Activated CD4-positive, alpha-beta T cell treated with anti-CD3 and anti-CD28 coated beads, Interleukin-2, amount 10 ng/mL, durations not matched to agents 24 days and 14 days (primary cell): ENCODE measurements at places on chromosomes 7 and 10. TPM values are rescaled to one million over a fixed set of nuclear protein-coding genes. Genes with fewer than 3 reads are reported as not detected.
A peak's percentile ranks its signal among the peaks of the same experiment; 100 is the strongest.

Gene SMIM30
- 35.0 and 37.7 TPM in 2 replicates for total RNA-seq

DNA sequence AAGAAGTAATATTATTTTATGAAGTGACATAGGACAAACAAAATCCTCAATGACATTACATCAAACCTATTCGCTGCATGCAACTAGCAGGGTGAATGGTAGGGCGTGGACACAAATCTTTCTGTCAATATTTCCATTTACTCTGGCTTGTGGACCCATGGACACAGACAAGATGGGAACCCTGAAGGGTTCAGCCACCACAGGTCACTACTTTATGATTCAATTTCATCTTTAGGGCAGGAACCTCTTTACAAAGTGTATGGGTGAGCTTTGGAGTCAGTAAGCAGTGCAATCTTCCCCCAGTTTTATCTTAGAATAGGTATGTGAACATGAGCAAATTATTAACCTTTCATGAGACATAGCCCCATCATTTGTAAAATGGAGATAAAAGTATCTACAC lies 982.4 kb upstream of the LRRTM3 start:
- H3K27ac ChIP-seq = no peak overlapping the region
- H3K4me1 ChIP-seq = no peaks in the 10 kb centered on the region
- no peak for DNase-seq
- H3K27me3 ChIP-seq = no peaks in the 10 kb centered on the region

- H3K27me3 ChIP-seq = peaks cover 7% of the 10 kb centered on the region
- H3K4me1 ChIP-seq = peaks cover 23% of the 10 kb centered on the region
- H3K27ac ChIP-seq = no peak overlapping the region
- H3K4me3 ChIP-seq = no peak overlapping the region
- DNase-seq = no peak
- no peaks in the 10 kb centered on the region for H3K36me3 ChIP-seq
Observed at GRCh38 chr10:88853155-88853881, 1.7 kb upstream of the ANKRD22 start.

DNA sequence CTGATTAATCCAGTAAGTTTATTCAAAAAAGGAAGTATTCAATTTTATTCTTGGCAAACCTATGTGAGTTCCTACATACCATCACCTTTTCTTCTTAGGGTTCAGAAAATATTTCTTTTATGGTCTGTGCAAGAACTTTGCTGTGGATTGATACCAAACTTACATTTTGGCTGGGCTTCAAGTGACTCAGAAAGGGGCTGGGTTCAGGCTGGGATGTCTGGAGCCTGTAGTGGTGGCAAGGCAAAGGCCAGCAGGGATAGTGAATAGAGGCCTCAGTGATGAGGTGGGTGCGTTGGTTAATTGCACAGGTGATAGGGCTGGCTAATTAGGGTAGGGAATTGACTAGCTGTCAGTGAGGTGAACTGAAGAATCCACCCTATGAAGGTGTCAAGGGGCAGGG lies 40.2 kb upstream of the ATXN7L1 start:
- no peak overlapping the region for H3K4me3 ChIP-seq
- DNase-seq = no peak
- no peaks in the 10 kb centered on the region for H3K36me3 ChIP-seq
- no peaks in the 10 kb centered on the region for H3K4me1 ChIP-seq

DNA sequence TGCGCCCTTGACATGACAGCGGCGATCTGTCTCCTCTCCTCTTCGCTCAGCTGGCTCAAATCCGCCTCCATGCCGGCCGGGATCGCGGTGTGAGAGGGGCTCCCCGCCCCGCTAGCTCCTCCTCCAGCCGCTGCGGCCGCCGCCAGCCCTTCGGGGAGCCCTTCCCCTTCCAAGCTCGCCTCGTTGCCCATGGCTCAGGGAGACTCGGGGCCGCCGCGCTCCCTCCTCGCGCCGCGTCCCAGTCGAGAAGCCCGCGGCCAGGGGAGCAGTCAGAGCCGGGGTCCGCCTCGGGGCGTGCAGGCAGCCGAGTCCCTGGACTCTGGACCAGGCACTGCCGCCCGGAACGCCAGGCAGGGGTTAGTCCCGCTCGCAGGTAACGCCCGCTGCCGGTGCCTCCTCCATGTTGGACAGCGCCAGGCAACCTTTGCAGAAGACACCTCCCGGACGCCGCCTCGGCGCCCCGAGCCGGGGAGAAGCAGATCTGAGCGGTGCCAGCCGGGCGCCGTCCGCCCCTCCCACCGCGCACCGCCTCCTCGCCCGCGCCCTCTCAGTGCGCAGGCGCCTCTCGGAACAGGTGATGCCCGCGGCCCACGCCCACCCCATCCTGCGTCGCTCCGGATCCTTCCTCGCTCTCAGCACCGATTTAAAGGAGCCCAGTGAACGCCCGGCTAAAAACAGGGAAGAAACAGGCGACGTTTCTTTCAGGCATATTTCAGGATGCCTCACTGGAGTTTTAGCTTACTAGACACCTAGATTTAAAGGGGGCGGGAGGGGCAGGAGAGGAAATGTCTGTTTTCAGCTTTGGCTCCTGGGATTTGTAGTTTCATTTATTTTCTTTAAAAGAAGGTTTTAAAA lies at the start of gene PCLO:
PCLO (minus strand) TSS at position 483 of the 855 bp plus-strand sequence; CDS start at position 191, 292 bp downstream.
- DNase-seq = peak; percentile 87
- no peaks in the 10 kb centered on the region for H3K36me3 ChIP-seq
- H3K27me3 ChIP-seq = peaks cover 18% of the 10 kb centered on the region
- H3K4me3 ChIP-seq = peak within 1 kb of the TSS; percentile 62
- H3K4me1 ChIP-seq = no peaks in the 10 kb centered on the region

DNA sequence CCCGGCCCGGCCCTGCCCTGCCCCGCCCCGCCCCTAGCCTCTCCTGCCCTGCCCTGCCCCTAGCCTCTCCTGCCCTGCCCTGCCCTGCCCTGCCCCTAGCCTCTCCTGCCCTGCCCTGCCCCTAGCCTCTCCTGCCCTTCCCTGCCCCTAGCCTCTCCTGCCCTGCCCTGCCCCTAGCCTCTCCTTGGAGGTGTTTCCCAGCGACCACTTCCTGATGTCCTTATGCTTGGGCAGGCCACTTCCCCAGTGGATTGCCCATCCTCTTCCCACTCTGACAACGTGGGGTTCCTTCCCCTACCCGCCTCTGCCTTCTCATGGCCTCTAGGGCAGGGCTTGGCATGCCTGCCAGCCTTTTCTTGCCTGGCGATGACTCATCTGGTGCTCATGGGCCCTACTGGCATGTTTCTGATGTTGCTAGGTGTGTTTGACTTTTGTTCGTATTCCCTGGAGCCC lies 21.2 kb downstream of the PRXL2A start:
- DNase-seq = no peak
- H3K27me3 ChIP-seq = no peaks in the 10 kb centered on the region
- H3K4me1 ChIP-seq = peaks cover 5% of the 10 kb centered on the region
- no peak overlapping the region for H3K4me3 ChIP-seq
- no peak overlapping the region for H3K27ac ChIP-seq
- H3K36me3 ChIP-seq = peaks cover 5% of the 10 kb centered on the region

Gene AMZ1
- not detected in 2 replicates for total RNA-seq

DNA sequence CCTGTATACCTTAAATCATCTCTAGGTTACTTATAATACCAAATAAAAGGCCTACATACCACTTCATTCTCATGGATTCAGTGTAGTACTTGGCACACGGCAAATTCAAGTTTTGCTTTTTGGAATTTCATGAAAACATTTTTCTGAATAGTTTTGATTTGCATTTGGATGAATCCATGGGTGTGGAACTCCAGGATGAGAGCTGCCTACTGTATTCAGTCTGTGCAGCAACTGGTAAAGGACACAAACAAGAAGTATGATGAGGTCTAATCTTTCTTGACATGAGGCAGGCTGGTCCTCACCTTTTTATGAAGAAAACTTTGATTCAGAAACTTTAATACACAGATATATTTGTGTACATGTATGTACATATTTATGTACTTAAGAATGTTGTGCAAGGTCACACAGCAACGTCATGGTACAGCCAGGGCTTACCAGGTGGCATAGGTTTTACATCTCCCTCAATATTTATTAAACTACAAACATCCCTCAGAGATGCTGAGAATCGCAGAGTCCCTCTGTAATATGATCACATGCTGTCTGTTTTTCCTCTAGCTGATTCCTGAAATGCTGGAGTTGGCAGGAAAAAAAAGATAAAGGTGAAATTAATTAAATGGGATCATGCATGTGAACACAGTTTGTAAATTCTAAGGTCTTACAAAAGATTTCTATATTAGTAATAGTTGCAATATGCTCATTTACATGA lies 239.6 kb downstream of the PRKG1 start:
- H3K36me3 ChIP-seq = no peaks in the 10 kb centered on the region
- no peak for DNase-seq
- no peak overlapping the region for H3K4me3 ChIP-seq
- H3K27me3 ChIP-seq = no peaks in the 10 kb centered on the region
- no peaks in the 10 kb centered on the region for H3K4me1 ChIP-seq

GRCh38 chr10:15852111-15852557 lies 8.2 kb downstream of the MINDY3 start:
- DNase-seq = no peak
- H3K4me3 ChIP-seq = no peak overlapping the region
- peaks cover 14% of the 10 kb centered on the region for H3K4me1 ChIP-seq
- H3K36me3 ChIP-seq = peaks cover 51% of the 10 kb centered on the region
- H3K27me3 ChIP-seq = no peaks in the 10 kb centered on the region
- H3K27ac ChIP-seq = no peak overlapping the region

- no peak for DNase-seq
- H3K36me3 ChIP-seq = peaks cover 33% of the 10 kb centered on the region
- no peaks in the 10 kb centered on the region for H3K27me3 ChIP-seq
- no peak overlapping the region for H3K27ac ChIP-seq
Observed at GRCh38 chr10:119361037-119361436, 153.7 kb downstream of the GRK5 start.

GRCh38 chr7:73970801-73971229 lies 57.2 kb upstream of the ELN start:
- H3K27me3 ChIP-seq = no peaks in the 10 kb centered on the region
- no peak overlapping the region for H3K4me3 ChIP-seq
- H3K4me1 ChIP-seq = no peaks in the 10 kb centered on the region
- no peak for DNase-seq

GRCh38 chr10:24966962-24967481 lies 14.6 kb upstream of the PRTFDC1 start:
- no peak overlapping the region for H3K4me3 ChIP-seq
- peaks cover 2% of the 10 kb centered on the region for H3K4me1 ChIP-seq
- no peaks in the 10 kb centered on the region for H3K36me3 ChIP-seq

Gene POLR2J2
- total RNA-seq = 17.8 and 20.2 TPM in 2 replicates

DNA sequence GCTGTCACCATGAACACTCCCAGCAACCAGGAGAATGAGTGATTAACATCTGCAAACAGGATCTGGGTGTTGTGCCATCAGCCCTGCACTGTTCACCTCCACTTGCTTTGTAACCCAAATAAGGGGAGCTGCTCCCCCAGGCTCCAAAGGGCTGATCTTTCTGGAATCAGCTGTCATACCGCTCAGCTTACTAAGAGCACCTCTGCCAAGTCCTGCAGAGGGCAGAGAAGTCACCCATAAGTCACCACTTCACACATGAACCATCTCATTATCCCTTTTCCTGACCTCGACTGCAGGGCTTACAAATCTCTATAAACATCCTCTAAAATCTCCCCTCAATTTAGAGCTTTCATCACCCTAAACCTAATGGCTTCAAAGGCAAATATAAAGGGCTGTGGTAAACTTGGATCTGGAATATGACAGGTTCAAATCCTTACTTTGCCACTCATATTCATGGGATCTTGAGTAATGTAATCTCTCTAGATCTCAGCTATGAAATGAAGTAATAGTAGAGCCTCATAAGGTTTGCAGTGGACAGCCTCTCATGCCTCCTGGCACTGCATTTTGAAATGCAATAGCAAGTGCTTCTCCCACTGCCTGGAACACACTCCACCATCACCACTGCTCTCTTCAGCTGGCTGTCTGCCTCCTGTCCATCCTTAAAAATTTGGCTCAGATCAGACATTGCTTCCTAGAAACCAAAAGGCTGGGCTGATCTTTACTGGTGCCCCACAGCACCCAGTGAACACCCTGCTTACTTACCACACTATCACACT lies 38.8 kb downstream of the ERLIN1 start:
- H3K27ac ChIP-seq = no peak overlapping the region
- H3K4me1 ChIP-seq = peaks cover 10% of the 10 kb centered on the region
- DNase-seq = no peak
- peaks cover 18% of the 10 kb centered on the region for H3K36me3 ChIP-seq
- peaks cover 8% of the 10 kb centered on the region for H3K27me3 ChIP-seq
- H3K4me3 ChIP-seq = no peak overlapping the region

Gene MEOX2
- not detected in 2 replicates for total RNA-seq

Gene UNC5B
- total RNA-seq = 0.02 and 0.14 TPM in 2 replicates

- no peak overlapping the region for H3K27ac ChIP-seq
- DNase-seq = no peak
- H3K27me3 ChIP-seq = no peaks in the 10 kb centered on the region
- peaks cover 43% of the 10 kb centered on the region for H3K36me3 ChIP-seq
- H3K4me3 ChIP-seq = no peak overlapping the region
- peaks cover 35% of the 10 kb centered on the region for H3K4me1 ChIP-seq
Observed at GRCh38 chr7:76011442-76011861, 17.1 kb upstream of the TMEM120A start.

DNA sequence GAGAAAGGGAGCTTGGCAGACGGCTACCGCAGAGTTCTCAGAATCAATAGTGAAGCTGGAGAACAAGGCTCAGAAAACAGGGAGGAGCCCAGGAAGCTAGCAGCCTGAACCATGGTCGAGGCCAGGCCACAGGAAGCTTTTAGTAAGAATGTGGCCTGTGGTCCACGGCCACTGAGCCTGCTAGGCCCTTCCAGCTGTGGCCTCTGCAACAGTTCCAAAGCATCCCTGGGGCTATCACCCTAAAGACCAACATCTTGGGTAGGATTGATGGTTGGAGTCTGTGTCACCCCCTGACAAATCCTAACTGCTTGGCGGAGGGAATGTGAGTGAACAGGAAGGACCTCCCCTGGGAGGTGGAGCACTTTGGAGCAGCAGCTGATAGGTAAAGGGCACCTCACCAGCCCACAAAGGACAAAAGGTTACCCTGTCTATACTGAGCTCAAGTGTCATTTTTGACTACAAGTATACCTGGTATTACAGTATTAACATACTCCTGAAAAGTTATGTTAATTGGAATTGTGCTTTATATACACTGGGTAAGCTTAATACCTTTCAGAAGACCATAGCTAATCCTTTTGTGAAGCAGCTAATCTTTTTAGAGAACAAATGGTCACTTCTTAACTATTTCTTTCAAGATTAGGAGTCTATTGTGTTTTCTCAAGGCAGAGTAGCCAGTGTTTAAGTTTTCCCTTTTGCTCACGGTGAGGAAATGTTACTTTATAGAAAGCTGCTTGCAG lies 18.7 kb downstream of the PTPRE start:
- peaks cover 3% of the 10 kb centered on the region for H3K27me3 ChIP-seq
- H3K4me1 ChIP-seq = peaks cover 3% of the 10 kb centered on the region
- DNase-seq = no peak
- no peak overlapping the region for H3K27ac ChIP-seq
- no peaks in the 10 kb centered on the region for H3K36me3 ChIP-seq

- peaks cover 14% of the 10 kb centered on the region for H3K27me3 ChIP-seq
- H3K27ac ChIP-seq = no peak overlapping the region
- H3K4me3 ChIP-seq = no peak overlapping the region
- H3K4me1 ChIP-seq = no peaks in the 10 kb centered on the region
- no peak for DNase-seq
- no peaks in the 10 kb centered on the region for H3K36me3 ChIP-seq
Observed at GRCh38 chr10:89845541-89846280, 144.3 kb downstream of the KIF20B start.

- H3K27me3 ChIP-seq = no peaks in the 10 kb centered on the region
- no peaks in the 10 kb centered on the region for H3K4me1 ChIP-seq
- no peak overlapping the region for H3K27ac ChIP-seq
Observed at GRCh38 chr7:113636727-113637421, 281.9 kb downstream of the PPP1R3A start.

Gene SLC29A4
- total RNA-seq = 1.1 and 1.8 TPM in 2 replicates
